NCI-H1092 (cell line): ENCODE measurements at places on chromosomes 6 and 20.

GRCh38 chr20:46767127-46767761 lies 57.8 kb downstream of the SLC2A10 start:
- peak; percentile 15 for DNase-seq

GRCh38 chr20:8912096-8912495 lies 156.8 kb upstream of the PLCB4 start:
- DNase-seq, result no peak

GRCh38 chr6:137087902-137088301 lies 43.1 kb upstream of the IL20RA start:
- no peak for DNase-seq

DNA sequence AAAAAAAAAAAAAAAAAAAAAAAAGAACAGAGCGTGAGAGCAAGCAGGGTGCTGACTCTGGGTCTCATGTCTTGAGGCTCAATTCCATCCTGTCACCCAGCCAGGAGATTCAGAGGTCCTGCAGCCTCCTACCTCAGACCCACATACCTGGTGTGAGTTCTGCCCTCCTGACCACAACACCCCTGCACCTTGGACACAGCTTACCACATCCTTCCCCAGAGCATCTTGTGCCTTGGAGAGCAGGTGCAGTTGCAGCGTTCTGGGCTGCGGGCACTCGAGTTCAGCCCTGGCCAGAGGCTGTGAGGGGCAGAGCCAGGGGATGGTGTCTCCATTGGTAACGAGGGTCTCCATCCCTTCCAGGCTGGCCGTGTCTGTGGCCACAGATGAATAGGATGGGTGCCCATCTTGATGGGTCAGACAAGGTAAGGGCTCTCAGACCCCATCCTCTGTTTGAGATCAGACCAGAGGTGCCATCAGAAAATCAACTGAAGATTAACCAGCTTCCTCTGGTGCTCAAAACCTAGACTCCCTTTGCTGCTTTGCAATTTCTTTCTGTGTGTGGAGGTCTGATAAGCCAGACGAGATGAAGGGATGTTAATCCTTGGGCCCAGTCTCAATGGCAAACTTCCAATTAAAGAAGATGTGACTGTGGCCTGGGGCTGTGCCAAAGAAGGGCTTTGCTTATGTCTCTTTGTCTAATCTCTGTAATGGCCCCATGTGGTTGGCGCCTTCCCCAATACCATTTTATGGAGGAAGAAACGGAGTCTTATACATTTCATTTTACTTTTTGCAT lies 14.7 kb upstream of the ZNF831 start:
- DNase-seq, result no peak
